ENCODE measurements at places on chromosomes 16 and 17. TPM values are rescaled to one million over a fixed set of nuclear protein-coding genes. Genes with fewer than 3 reads are reported as not detected.

The SLC6A4 gene
- 0.02 TPM for polyA plus RNA-seq

The PROCA1 gene
- polyA plus RNA-seq, result 7.1 TPM

DNA sequence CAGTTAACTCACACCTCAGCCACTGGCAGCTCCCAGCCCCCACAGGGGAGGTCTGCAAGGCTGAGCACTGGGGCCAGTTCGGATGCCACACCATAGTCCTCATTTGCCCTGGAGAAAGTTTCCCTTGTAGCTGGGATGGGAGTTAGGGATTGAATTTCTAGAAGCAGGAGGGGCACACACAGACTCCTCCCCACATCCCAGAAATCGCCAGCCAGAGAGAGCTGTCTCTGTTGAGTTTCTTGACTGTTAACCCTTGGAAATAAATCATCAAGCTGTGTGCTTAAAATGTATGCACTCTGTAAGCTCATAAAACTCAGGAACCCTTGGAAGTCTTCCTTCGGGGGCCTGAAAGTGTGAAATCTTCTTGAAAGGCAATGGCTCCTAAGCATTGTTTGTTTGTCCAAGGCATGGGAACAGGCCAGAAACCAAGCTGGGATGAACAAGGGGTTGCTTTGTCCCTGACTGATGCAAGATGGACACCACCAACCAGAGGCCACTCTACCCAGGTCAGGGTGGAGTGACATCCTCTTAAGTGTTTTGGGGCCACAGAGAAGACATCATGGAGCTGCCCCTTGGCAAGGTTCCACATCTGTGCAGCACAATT, 394 bp upstream of the PRM3 start:
- no peak for DNase-seq

The NAA38 gene
- 202 TPM for polyA plus RNA-seq

DNA sequence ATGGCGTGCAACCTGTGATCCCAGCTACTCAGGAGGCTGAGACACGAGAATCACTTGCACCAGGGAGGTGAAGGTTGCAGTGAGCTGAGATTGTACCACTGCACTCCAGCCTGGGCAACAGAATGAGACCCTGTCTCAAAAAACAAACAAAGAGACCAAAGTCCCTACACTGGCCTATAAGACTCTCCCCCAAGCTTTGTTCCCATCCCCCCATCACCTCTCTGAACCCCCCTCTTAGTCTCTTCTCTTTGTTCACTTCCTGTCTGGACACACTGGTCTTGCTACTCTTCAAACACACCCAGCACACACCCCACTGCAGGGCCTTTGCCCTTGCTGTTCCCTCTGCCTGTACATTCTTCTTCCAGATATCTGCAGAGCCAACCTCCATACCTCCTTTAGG, 7.8 kb upstream of the SCNN1B start:
- DNase-seq, result no peak

The FOXC2 gene
- 1.3 TPM for polyA plus RNA-seq

GRCh38 chr17:39462631-39463375, 1.5 kb downstream of the CDK12 start:
- peak; percentile 19 for DNase-seq

The MAF gene
- 0.37 TPM for polyA plus RNA-seq

DNA sequence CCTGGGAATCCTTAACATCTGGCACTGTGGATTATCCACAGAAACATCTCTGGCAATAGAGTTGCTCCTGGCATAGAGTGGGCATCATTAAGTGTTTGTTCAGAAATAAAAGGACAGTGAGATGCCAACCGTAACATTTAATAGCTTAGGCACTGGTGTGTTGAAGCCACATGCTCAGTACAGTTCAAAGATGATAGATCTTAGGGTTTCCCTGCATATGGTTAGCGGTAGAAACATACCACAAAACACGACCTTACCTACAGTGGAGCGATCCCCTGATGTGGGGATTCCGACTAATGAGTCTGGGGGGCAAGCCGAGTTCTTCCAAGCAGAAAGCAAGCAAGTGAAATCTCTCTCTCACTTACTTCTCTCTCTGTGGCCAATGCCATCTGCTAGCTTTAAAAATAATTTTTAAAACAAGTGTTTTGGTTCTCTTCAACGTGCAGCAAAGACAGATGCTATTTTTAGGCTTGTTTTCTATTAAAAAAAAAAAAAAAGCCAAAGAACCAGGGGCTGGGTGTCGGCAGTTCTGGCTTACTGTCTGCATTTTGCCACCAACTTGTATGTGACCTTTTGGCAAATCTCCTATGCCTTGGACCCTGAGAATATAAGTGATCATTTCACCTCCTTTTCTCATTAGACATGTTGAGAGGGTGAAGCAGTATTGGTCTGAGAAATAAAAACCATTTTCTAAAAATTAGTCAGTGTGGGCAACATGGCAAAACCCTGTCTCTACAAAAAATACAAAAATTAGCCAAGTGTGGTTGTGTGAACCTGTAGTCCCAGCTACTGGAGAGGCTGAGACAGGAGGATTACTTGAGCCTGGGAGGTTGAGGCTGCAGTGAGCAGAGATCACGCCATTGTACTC, 89.2 kb upstream of the CACNG3 start:
- DNase-seq, result no peak

Data from SK-N-SH (cell line).